Activated CD4-positive, alpha-beta T cell treated with anti-CD3 and anti-CD28 coated beads for 24 hours (primary cell): ENCODE measurements at places on chromosomes 13 and 19.

- no peak for DNase-seq
These were observed 108.8 kb downstream of the KLF12 start for GRCh38 chr13:74025369-74025768.

- DNase-seq, result no peak
These were observed 27.3 kb downstream of the PIP5K1C start for GRCh38 chr19:3672993-3673392.

- no peak for DNase-seq
These were observed 1.8 kb downstream of the FXYD1 start for GRCh38 chr19:35140207-35140961.

- DNase-seq, result no peak
These were observed 34.9 kb upstream of the POMP start for GRCh38 chr13:28623782-28624706.

DNA sequence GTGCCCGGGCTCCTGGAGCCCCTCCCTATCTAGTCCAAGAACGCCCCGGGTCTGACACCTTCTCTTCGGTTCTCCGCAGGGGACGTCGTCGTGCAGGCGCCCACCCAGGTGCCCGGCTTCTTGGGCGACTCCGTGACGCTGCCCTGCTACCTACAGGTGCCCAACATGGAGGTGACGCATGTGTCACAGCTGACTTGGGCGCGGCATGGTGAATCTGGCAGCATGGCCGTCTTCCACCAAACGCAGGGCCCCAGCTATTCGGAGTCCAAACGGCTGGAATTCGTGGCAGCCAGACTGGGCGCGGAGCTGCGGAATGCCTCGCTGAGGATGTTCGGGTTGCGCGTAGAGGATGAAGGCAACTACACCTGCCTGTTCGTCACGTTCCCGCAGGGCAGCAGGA, 3.4 kb downstream of the PVR start:
- no peak for DNase-seq

DNA sequence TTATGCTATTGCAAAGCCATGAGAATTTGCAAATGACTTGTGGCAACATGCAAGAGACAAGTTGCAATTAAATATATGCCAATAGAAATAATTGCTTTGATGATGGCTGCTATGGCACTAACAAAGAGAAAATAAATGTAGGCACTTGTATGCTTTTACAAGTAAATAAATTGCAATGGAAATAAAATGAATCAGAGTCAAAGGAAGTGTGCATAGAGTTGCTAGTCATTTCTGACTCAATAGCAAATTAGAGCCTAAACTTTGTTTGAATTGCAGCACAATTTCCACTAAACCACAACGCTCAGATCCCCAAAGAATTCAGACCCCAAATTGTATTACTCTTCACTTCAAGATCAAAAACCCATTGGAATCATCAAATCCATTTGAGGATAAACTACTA, 792.1 kb upstream of the ARGLU1 start:
- no peak for DNase-seq

DNA sequence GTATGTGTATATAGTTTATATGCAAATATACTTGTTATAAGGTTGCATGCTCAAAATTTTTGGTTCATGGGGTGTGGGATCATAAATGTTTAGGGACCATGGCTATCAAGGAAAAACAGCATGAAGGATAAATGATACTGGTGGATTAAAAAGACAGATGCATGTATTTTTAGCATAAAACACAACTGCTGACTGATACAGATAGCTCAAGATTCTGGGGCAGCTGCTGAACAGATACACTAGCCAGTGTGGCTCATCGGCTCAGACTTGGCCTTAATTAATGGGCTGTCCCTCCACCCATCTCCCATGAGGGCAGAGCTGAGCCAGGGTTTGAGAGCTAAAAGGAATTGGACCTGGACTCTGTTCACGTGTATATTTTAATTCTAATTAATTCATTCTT, 11.4 kb downstream of the ALOX5AP start:
- DNase-seq, result no peak

- DNase-seq, result no peak
These were observed 54.0 kb upstream of the GPR183 start for GRCh38 chr13:99361197-99361596.

DNA sequence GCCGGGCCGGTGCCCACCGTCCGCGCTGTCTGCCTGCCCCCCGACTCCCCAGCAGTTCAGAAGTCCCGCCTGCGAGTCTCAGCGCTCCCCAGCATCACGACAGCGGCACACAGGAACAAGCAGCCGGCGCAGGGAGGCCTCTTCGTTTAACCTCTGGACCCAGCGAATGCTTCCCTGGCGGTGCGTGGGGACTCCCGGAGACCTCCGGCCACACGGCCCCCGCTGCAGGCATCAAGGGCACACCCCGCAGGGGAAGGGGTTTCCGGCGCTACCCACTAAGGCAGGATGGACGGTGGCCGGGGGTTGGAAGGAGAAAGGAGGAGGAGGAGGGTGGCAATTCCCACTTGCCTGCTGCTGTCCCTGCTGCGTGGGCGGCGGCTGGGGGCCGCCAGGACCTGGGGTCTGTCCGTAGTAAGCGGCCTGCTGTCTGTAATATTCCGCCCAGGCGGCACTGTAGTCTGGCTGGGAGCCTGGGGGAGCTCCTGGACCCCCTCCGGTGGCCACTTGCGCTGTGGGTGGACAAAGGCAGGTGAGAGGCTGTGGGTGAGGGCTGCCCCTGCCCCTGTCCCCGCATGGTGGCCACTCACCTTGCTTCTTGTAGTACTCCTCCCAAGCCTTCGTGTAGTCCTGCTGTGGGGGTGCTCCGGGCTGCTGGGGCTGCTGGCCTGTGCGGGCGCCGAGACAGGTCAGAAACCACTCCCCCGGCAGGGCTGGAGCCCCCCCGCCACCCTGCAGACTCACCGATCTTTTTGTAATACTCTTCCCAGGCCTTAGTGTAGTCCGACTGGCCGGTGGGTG, 9.6 kb downstream of the KHSRP start:
- DNase-seq, result no peak

GRCh38 chr19:45575216-45575615, 9.4 kb downstream of the OPA3 start:
- no peak for DNase-seq

GRCh38 chr19:48552406-48553322, 692 bp downstream of the SULT2B1 start:
- DNase-seq, result no peak

GRCh38 chr19:45149129-45149528, 11.7 kb downstream of the NKPD1 start:
- no peak for DNase-seq

GRCh38 chr13:98478189-98479129, 98.4 kb downstream of the STK24 start:
- no peak for DNase-seq

- peak; percentile 45 for DNase-seq
These were observed 627 bp downstream of the LIN7B start for GRCh38 chr19:49114630-49115363.

GRCh38 chr19:38836983-38837626, 5.5 kb upstream of the ECH1 start:
- no peak for DNase-seq

DNA sequence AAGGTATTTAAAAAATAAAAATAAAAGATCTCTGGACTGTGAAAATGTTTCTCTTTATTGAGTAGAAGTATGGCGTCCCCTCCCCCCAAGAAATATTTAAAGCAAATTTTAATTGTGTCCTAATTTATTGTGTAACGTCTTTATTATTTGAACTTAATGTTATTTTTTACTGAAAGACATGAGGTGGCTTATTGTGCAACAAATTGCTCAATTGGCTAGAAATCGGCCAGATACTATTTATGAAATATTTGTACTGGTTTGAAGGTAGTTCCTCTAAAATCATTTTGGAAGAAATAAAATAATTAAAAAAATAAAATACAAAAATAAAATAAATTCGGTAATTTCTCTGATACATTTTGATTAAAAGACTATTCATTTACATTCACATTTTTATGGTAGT, 162.3 kb downstream of the DACH1 start:
- no peak for DNase-seq

- DNase-seq, result peak; percentile 40
These were observed 47.4 kb upstream of the TMTC4 start for GRCh38 chr13:100721885-100722512.

GRCh38 chr19:29262085-29262484, 49.1 kb upstream of the UQCRFS1 start:
- DNase-seq, result no peak

GRCh38 chr13:50910485-50910805, 854 bp downstream of the RNASEH2B start:
- DNase-seq, result no peak

DNA sequence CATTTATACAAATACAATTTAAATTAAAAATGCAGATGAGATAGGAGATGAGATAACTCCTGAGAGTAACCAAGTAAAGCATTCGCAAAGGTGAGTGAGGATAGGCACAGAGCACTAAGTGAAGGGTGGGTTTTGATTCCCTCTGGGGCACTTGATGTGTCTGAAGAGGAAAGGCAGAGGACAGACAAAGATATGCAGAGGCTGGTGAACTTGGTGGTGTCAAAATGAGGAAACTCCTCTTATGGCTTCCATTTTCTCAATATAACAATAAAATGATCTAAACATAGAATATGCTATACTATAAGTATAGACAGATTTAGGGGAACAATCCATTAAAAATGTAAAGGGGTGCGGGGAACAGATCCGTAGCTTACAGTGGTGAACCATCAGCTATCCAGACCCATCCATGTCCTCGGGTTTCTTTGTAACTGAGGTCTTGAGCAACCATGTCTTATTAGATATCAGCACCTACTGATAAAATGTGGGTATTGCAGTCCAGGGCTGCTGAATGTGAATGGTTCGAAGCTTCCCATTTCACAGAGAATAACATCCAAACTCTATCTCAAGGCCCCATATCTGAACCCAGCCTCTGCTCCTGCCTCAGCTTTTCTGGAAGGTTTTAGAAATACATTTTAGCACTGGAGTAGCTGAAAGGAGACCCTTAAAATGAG, 73.9 kb upstream of the SLC10A2 start:
- no peak for DNase-seq

DNA sequence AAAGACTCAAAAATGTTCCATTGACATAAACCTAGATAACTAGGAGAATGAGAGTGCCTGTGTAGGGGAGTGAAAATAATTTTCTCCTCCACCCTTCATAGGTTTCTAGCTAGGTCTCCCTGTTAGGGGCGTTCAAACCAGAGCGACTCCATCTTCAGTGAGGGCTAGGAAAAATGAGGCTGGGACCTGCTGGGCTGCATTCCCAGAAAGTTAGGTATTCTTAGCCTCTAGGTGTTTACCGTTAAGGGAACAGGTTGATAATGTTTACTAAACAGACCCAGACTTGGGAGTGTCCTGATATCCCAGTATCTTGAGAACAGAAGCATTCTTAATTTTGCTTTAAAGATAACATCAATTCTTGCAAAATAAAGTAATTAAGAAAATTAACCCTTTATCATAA, 20.1 kb downstream of the PABPC3 start:
- DNase-seq, result no peak

DNA sequence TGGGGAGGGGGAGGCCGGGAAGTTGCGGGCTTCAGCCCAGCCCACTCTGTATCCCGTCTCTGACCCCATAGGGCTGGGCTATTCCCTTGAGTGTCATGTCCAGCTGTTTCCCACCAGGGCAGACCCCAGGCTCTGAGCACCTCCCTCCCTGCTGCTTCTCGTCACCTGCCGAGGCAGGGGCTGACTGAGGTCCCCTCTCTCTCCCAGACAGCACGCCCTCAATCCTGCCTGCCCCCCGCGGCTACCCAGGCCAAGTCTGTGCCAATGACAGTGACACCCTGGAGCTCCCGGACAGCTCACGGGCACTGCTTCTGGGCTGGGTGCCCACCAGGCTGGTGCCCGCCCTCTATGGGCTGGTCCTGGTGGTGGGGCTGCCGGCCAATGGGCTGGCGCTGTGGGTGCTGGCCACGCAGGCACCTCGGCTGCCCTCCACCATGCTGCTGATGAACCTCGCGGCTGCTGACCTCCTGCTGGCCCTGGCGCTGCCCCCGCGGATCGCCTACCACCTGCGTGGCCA, 625 bp downstream of the F2RL3 start:
- DNase-seq, result no peak

GRCh38 chr19:4032436-4032835, 24.9 kb downstream of the PIAS4 start:
- DNase-seq, result no peak

DNA sequence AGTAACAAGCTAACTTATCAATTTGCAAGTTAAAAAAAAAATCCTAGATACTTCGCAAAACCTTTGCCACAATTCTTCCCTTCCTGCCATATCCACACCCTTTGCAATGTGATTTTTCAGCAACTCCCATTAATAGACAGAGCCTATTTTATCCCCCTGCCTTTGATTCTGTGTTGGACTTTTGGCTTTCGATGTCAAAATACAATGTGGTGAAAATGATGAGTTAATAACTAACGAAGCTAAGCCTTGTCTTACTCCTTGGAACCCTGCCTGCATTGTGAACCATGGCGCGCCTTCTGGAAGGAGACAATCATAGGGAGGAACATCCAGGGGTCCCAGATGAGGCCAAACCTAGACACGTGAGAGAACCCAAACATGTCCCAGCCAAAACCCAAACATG, 6.4 kb downstream of the CYP4F2 start:
- DNase-seq, result no peak

DNA sequence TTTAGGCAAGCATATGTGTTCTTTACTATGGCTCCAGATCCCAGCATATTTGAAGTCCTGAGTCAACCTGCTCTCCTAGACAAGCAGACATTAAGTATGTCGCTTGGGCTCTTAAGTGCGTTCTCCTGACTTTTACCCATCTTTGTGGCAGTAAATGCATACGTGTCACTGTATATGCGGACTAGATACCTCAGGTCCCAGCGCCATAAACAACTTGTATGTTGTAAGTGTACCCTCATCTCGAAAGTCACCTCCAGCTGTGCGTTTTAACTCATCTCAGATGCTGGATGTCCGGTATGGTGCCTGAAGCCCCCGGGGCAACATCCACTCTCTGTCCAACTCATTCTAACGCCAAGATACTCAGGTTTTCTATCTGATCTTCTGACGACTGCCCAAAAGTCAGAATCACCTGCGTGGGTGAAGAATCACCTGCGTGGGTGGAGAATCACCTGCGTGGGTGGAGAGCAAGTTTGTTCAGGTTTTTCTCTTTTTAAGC, 1.7 kb downstream of the PTOV1 start:
- no peak for DNase-seq

DNA sequence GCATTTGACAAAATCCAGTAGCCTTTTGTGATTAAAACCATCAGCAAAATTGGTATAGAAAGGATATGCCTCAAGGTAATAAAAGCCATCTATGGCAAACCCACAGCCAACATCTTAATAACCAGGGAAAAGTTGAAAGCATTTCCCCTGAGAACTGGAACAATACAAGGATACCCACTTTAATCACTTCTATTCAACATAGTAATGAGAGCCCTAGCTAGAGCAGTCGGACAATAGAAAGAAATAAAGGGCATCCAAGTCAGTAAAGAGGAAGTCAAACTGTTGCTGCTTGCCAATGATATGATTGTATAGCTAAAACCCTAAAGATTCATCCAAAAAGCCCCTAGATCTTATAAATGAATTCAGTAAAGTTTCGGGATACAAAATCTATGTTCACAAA, 1510.3 kb downstream of the PCDH9 start:
- DNase-seq, result no peak

- DNase-seq, result no peak
These were observed 101.4 kb downstream of the TUBGCP3 start for GRCh38 chr13:112486386-112487126.
